Hair follicular keratinocyte (primary cell): ENCODE measurements at places on chromosomes 2 and 18. TPM values are rescaled to one million over a fixed set of nuclear protein-coding genes. Genes with fewer than 3 reads are reported as not detected.

SMARCAL1 gene
- total RNA-seq = 10.1 and 13.1 TPM in 2 replicates

COX5B gene
- 446 and 539 TPM in 2 replicates for total RNA-seq

CCL20 gene
- total RNA-seq = 10.0 and 10.8 TPM in 2 replicates

RAX gene
- not detected in 2 replicates for total RNA-seq

MYL12A gene
- 639 and 729 TPM in 2 replicates for total RNA-seq

PPP1R1C gene
- total RNA-seq = 8.6 and 15.3 TPM in 2 replicates

SCN2A gene
- 0.23 and 0.42 TPM in 2 replicates for total RNA-seq

UPP2 gene
- not detected in 2 replicates for total RNA-seq

GCG gene
- total RNA-seq = not detected in 2 replicates

SULT1C2 gene
- not detected in 2 replicates for total RNA-seq

MYL1 gene
- total RNA-seq = not detected in 2 replicates

IL1RN gene
- total RNA-seq = 16.9 and 21.4 TPM in 2 replicates

LOXL3 gene
- total RNA-seq = 1.0 and 1.6 TPM in 2 replicates

GDF7 gene
- total RNA-seq = not detected in 2 replicates

AQP12B gene
- not detected in 2 replicates for total RNA-seq

TBR1 gene
- not detected in 2 replicates for total RNA-seq

SDC1 gene
- 1,259 and 1,658 TPM in 2 replicates for total RNA-seq

STARD6 gene
- not detected in 2 replicates for total RNA-seq

SCG2 gene
- total RNA-seq = not detected in 2 replicates

ELAC1 gene
- total RNA-seq = 4.5 and 5.8 TPM in 2 replicates

SERPINB4 gene
- 1.9 TPM in 2 replicates for total RNA-seq

RASGRP3 gene
- total RNA-seq = not detected in 2 replicates

HSPD1 gene
- total RNA-seq = 200 and 364 TPM in 2 replicates

TMEM163 gene
- total RNA-seq = not detected in 2 replicates

ASB18 gene
- total RNA-seq = not detected in 2 replicates

ALPG gene
- total RNA-seq = not detected in 2 replicates

TPO gene
- total RNA-seq = 0.23 TPM in 1 of 2 replicates, not detected in the other

SFXN5 gene
- total RNA-seq = 3.6 and 4.1 TPM in 2 replicates

METTL21A gene
- 16.6 and 25.5 TPM in 2 replicates for total RNA-seq

ANTXR1 gene
- 17.3 and 19.4 TPM in 2 replicates for total RNA-seq

UGT1A8 gene
- not detected in 2 replicates for total RNA-seq

NUP35 gene
- total RNA-seq = 14.1 and 23.5 TPM in 2 replicates

CRACDL gene
- total RNA-seq = 0.23 and 0.80 TPM in 2 replicates

KIF5C gene
- under 0.01 and 0.38 TPM in 2 replicates for total RNA-seq

ABCB11 gene
- total RNA-seq = not detected in 2 replicates

SYT4 gene
- not detected in 2 replicates for total RNA-seq

PTPRN gene
- total RNA-seq = 0.08 TPM in 1 of 2 replicates, not detected in the other

ERICH2 gene
- total RNA-seq = 0.55 and 1.4 TPM in 2 replicates

CRYGA gene
- not detected in 2 replicates for total RNA-seq
